Adrenal gland (tissue), 19 donors: ENCODE measurements at places on chromosomes 5 and 9. TPM values are rescaled to one million over a fixed set of nuclear protein-coding genes. Genes with fewer than 3 reads are reported as not detected.

- H3K27me3 ChIP-seq: no peaks in the 10 kb centered on the region
Measured at GRCh38 chr9:120937127-120937526, 10.5 kb upstream of the TRAF1 start.

DNA sequence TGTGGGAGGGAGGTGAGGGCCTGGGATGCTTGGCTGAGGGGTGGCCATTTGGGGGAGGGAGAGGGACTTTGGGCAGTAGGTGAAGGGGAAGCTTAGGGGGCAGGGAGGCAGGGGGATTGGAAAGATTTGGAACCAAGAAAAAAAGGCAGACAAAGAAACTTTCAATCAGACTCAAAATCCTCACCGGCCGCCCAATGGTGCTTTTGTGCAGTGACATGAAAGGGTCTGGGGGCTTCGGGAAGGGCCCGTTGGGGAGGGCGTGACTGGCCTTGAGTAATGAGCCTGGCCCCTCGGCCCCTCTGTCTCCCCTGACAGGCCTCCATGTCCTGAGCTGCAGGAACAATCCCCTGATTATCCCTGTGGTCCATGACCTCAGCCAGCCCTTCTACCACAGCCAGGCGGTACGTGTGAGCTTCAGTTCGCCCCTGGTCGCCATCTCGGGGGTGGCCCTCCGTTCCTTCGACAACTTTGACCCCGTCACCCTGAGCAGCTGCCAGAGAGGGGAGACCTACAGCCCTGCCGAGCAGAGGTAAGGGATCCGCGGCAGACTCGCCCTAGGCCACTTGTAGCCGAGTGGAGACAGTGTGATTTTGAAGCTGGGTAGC, 181.1 kb downstream of the PAPPA start:
- no peak overlapping the region for H3K27ac ChIP-seq
- H3K27me3 ChIP-seq: no peaks in the 10 kb centered on the region
- H3K4me1 ChIP-seq: no peaks in the 10 kb centered on the region
- no peak for DNase-seq
- H3K36me3 ChIP-seq: no peaks in the 10 kb centered on the region
- H3K4me3 ChIP-seq: no peak overlapping the region

CCL27 gene
- total RNA-seq: 0.65 TPM

DNA sequence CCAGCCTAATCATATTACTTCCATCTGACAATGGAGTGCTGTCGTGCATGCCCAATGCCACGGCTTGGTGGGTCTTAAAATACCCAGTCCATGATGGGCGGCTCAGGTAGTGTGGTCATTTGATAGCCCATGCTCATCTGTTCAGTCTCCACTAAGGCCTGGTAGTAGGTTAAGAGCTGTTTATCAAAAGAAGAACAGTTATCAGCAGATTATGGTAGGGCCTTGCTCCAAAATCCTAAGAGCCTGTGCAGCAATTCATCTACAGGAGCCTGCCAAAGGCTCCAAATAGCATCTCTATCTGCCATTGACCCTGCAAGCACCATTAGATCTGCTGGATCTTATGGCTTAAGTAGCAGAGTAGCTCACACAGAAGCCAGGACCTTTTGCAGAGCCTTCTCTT, 21.8 kb upstream of the NTRK2 start:
- no peak overlapping the region for H3K4me3 ChIP-seq
- DNase-seq: no peak
- no peaks in the 10 kb centered on the region for H3K27me3 ChIP-seq

GRCh38 chr5:73321757-73322436, 126.7 kb downstream of the FOXD1 start:
- DNase-seq: no peak
- H3K36me3 ChIP-seq: no peaks in the 10 kb centered on the region
- H3K4me3 ChIP-seq: no peak overlapping the region
- no peak overlapping the region for H3K27ac ChIP-seq
- no peaks in the 10 kb centered on the region for H3K4me1 ChIP-seq

- no peak overlapping the region for H3K27ac ChIP-seq
- peak; percentile 54 for DNase-seq
- no peaks in the 10 kb centered on the region for H3K36me3 ChIP-seq
- no peaks in the 10 kb centered on the region for H3K27me3 ChIP-seq
Measured at GRCh38 chr9:115198001-115198400, 80.0 kb upstream of the TNC start.
